ENCODE measurements at places on chromosomes 5 and 9.
A peak's percentile ranks its signal among the peaks of the same experiment; 100 is the strongest.

DNA sequence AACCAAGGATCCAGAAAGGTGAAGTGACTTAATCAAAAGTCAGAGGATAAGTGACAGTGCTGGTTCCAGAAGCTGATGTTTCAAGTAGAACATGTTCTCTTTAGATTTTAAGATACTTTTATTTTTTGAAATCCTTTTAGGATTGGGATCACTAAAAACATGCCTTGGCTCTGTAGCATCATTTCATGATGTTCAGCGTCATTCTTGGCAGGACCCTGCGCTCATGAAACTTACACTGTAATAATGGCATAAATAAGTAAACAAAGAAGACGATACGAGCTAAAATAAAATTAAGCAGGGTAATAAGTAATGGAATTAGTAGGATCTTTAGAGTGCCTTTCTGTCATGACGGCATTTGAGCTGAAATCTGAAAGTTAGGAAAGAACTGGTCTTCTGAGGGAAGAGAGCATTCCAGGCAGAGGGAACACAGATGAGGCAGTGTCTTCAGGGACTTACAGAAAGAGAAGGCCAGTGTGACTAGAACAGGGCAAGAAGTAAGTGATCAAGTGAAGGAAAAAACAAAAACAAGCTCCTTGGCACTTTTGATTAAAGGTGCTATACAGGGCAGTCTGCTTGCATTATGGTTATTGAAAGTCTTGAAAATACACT lies 19.9 kb downstream of the CTNNA1 start:
- DNase-seq = no peak

GRCh38 chr9:73527521-73527920 lies 375.9 kb downstream of the ANXA1 start:
- no peak for DNase-seq

DNA sequence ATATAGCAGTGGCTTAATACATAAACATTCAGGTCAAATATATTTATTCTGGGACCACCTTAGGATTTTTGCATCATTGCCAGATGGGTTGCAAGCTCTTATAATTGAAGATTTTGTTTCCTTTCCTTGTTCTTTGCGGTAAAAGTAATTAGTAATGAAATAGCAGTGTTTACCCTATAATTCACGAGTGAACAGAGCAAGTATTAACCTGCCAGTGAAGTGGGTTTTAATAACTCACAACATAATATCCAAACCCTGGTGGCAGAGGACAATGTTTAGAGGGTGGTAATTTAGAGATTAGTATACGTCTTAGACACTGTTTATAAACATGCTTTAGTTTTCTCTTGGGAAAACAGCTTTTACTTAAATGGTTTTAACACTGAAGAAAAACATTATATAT lies 11.8 kb downstream of the ARL14EPL start:
- no peak for DNase-seq

DNA sequence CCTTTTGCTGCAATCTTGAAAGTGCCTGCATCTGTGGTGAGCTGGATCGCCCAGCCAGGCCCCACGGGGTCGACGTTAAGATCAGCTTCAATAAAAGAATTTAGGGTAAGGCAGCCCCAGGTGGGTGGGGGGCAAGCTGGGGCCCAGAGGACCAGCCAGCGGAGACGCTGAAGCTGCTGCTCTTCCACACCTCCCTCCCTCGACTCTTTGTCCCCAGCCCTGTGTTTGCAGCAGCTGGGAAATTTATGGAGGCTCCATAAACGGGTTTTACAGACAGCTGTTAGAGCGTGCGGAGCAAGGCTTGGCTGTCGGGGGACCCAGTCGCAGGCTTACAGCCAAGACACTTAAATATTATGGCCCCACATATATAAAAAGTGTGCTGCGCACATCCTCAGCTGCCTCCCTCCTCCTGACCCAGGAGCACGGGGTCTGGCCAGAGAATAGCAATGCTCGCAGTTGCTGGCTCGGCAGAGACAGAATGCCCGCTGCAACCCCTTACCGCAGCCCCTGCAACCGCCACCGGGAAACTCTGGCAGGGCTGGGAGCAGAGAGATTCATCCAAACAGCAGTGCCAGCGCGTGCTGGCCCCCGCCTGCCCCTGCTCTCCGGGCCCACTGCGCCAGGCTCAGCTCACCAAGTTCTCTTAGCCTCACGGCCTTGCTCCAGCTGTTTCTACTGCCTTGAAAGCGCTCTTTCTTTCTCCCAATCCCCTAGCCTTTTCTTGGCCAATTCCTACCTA lies 28.4 kb upstream of the MVB12B start:
- DNase-seq = no peak

DNA sequence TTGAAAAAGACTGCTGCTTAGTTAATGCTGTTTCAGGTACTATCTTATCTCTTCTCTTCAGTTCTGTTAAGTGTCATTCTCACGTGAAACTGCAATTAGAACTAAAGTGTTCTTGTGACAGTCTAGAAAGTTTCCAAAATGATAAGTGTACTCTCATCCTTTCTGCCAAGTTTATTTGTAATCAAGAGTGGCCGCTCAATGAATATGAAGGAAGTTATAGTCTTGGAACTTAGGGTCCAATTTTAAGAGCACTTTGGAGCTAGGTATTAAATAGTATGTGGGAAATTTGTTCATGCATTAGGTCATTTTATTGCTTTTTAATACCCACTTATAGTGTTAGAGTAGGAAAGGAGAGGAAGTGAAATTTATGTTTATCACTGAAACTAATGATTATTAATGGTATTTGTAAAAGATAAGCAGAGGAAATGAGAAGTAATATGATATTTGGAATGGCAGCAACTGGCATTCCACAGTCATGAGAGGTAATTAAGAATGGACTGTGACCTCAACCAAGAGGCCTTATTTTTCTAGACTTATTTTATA lies 20.4 kb downstream of the XRCC4 start:
- DNase-seq = no peak

GRCh38 chr5:9869616-9870288 lies 239.6 kb upstream of the TAS2R1 start:
- DNase-seq = no peak

DNA sequence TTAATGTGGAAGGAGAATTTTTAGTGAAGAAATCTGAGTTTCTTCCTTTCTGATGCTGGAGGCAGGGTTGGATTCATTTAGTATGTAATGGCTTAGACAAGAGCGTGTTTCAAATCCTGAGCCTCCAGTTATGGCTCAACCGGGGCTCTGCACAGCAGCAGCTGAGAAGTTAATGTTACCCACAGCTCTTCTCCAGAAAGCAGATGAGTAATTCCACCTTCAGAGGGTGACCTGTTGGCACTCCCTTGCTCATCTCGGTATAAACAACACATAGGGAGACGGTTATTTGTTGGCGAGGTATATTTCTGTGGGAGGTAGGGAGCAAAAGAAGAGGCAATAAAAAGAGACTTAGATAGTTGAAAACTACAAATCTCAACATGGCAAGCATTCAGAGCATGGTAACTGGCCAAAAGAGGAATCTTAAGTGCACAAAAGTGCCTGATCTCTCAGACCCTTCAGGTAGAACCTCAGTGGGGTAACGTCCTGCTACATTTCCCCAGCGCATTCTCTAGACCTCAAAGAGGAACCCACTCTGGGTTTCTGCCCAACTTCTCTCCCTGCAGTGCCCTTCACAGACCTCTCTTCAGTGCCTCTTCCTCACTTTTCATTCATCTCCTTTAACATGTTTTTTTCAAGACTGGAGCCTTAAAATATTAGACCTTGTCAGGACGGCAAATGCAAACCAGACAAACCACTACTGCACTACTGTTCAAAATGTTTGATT lies 417.5 kb upstream of the ADAMTSL1 start:
- no peak for DNase-seq

- DNase-seq = no peak
These were observed 34.8 kb downstream of the PRLR start for GRCh38 chr5:35195472-35195852.

- peak; percentile 61 for DNase-seq
These were observed 9.6 kb downstream of the STK10 start for GRCh38 chr5:172178301-172178987.

DNA sequence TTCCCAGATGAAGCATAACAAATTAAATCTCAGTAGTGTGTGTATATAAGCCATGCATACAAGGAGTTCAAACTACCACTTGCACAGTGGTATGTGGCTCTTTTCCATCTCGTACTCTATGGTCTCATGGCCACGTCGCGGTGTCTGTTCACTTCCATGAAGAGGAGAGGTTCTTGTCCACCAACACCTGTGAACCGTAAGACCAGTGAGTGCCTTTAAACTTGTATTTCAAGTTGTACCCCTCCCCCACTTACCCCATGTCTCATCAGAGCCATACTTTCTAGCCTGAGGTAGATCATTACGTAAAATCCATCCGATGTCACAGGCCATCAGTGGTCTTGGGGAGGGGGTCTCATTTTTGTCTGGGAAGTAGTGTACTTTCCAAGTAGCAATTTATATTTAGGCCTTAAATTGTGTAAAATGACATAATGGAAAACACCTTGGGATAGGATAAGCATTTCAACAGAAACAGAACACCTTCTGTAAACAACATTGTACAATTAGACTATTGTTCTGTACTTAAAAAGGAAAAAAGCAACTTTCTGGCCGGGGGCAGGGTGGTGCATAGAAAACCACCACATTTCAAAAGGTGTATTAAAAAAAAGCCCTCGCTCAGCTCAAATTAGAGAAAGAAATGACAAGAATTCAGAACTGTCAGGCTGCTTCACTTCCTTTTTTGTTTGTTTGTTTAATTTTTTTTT lies 163.0 kb downstream of the SMARCA2 start:
- DNase-seq = no peak

DNA sequence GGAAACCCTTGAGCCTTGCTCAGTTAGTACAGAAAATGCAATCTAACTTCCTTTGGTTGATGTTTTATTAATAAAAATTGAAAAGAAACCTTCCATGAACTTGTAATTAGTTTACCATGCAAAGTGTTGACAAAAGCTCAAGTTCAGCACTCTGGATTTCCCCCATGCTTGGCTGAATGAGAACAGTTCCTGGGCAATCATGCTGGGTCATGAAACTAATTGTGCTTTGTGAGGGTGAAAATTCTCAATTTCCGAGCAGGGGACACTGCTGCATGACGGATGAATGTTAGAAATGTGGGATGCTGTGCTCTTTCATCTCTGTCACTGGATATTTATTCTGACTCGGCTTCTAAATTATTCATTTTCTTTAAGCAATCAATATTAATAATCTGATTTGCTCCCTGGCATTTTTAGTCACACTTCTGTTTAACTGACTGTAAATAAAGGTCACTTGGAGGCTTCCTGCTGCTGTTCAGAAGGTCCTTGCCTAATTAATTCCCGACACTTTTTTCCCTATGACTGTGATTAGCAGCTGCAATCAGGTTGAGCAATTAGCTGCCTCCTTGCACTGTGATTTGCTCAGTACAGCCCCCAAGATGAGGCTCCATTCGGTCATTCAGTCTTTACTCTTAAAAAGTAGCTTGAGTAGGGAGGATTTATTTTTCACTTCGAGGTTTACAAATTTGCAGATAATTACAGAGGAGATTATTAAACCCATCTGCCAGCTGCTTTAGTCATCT lies 678.1 kb upstream of the ZNF608 start:
- DNase-seq = no peak

DNA sequence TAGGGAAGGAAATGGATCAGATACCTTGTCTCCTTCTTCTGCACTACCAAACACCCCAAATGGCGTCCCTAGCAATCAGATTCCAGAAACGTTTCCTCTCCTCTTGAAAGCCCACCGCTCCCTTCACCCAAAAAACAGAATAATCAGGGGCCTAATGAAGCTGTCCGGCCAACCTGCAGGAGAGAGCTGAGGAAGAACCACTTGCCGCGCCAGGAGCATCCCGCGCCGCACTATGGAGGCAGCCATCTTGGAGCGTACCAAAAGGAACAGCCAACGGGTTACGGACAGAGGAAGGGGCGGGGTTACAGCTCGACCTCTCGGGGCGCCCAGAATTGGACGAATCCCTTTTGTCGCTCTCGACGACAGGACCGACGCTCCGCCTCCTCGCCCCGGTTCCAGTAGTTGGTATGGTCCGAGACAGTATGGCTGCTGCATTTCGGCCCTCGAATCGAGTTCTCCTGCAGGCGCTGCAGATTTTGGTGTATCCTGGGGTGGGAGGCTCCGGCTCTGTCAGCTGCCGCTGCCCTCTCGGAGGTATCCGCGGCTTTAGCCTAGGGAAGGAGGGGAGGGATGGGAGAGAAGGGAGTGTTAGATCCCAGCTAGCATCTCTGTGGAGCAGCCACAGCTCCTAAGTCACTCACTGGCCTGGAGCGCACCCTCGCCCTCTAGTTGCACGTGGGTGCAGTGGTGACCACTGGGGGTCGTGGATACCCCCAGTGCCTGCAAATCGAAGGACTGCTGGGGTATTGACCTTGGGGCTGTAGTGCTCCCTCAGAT lies at the start of the genes MRPS27 and PTCD2:
MRPS27 (minus strand) TSS at position 265 of the 777 bp plus-strand sequence; CDS start at position 246, 19 bp downstream.
PTCD2 (plus strand) TSS at position 398 of the 777 bp plus-strand sequence; CDS start at position 408, 10 bp downstream.
- peak; percentile 99 for DNase-seq

- DNase-seq = no peak
These were observed 18.2 kb upstream of the STK32A start for GRCh38 chr5:147216552-147217154.

- DNase-seq = peak; percentile 21
These were observed 505 bp downstream of the RPS14 start for GRCh38 chr5:150448952-150449516.

- DNase-seq = no peak
These were observed 49.9 kb upstream of the GDNF start for GRCh38 chr5:37889612-37890317.

DNA sequence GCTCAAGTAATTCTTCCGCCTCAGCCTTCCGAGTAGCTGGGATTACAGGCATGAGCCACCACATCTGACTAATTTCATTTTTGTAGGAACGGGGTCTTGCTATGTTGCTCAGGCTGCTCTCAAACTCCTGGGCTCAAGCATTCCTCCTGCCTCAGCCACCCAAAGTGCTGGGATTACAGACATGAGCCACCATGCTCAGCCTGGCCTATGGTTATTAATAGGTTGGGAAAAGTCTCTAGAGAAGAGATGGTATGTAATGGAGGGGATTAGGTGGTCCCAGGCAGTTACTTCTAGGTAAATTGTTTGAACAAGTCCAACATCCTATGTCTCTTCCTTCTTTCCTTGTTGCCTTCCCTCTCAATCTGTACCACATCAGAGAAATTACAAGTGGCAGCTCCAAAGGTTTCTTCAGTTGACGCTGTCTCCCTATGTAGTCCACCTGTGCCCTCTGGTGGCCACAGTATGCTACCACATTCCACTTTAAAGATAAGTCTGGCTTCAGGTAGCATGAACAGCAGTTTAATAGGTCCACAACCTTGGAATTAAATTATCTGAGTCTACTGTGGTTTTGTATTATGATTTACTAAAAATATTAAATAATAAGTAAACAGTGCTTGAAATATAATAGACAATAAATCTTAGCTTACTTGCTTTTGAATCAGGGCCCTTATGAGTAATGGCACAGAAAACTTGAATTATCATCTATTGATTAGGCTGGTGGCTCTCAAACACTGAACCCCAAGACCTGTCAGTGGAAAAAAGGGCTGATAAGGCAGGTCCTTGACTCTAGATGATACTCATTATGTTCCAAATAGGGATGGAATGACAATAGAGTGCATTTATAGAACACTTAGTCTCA lies 9.7 kb downstream of the TIGD6 start:
- peak; percentile 74 for DNase-seq
